ENCODE measurements at places on chromosomes 4 and X.

- no peak for DNase-seq
Measured at GRCh38 chrX:153409414-153410101, 1.7 kb upstream of the ZFP92 start.

DNA sequence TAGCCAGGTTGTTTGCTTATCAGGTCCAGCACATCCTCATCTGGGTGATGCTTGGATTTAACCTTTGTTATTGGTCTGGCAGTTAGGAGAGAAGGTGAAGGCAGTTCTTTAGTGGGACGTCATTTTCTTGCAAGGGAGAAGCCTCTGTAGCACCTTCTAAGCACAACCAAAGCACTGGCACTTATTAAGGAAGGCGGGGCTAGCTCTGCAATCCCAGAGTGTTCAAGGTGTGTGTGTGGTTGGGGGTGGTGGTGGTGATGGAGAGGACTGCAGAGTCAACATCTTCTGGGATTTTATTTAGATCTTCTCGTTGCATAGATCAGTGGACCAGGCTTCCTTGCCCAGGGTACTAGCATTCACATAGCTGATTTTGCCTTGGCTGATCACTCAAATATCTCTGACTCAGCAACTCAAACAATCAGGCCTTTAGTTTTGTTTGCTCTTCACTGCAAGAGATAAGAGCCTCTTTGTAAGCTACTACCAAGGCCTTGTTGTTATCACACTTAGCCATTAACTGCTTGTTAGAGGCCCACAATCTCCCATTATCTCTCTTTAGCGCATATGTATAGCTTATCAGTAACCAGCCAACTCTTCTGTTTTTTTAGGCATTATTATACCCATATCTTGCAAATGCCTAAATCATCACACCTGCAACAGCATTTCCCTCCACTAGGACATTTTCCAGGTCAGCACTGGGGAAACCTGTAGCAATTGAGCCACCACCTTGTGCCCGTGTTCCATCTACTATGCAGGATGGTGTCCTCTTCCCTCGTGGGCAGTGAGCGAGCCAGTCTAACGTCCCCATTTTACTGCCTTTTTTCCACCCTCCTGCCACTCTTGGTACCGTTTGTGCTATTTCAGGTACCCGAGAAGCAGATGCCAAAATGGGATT is 36.5 kb upstream of the LINC00632 start:
- no peak for DNase-seq

DNA sequence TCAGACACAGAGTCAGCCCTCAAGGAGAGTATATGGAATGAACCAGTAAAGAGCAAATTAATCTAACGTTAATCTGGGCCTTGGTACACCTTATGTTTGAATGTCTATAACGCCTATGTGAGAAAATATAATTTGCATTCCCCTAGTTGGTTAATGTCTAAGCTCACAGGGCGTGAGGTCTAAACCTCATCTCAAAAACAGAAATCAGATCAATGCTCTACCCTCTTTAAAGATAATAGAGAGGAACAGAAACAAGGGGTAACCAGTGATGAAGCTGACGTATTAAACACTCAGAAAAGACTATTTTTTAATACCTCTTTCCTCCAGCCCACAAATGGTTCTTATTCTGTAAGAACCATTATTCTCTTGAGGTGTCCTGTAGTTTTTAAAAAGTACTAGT is 369.2 kb upstream of the NOCT start:
- no peak for DNase-seq

GRCh38 chr4:2406406-2406805 is 12.0 kb downstream of the ZFYVE28 start:
- DNase-seq: no peak

DNA sequence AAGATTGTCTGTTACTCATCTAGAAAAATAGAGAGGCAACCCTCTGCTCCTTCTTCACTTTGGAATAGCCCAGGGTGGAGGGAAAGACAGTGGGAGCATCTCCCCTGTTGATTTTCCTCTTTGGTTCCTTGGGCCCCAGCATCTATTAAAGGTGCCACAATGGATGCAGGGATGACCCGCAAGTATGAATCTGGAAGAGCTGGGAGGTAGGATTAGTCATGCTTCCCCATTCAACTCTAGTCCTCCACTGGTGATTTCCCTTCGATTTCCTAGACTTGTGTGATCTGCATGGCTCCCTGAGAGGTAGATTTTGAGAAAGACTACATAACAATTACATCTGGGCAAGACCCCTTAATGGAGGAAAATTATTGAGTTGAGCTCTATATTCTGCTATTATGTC is 127.8 kb downstream of the MAGEE1 start:
- DNase-seq: no peak

All from esophagus muscularis mucosa (tissue), 4 donors.